Hepatocyte (in vitro differentiated cells): ENCODE measurements at places on chromosomes 5 and 9. TPM values are rescaled to one million over a fixed set of nuclear protein-coding genes. Genes with fewer than 3 reads are reported as not detected.

The PCDHA5 gene
- polyA plus RNA-seq = 0.15 and 0.45 TPM in 2 replicates

The WWC1 gene
- 21.5 and 27.8 TPM in 2 replicates for polyA plus RNA-seq

The SPOCK1 gene
- 10.0 and 10.1 TPM in 2 replicates for polyA plus RNA-seq

The UGT3A1 gene
- polyA plus RNA-seq = 27.9 and 29.2 TPM in 2 replicates

The MARVELD2 gene
- 19.6 and 26.4 TPM in 2 replicates for polyA plus RNA-seq
